ENCODE measurements at places on chromosomes 3 and 15.

GRCh38 chr15:77659350-77660321 is 26.9 kb upstream of the LINGO1 start:
- no peak for DNase-seq

DNA sequence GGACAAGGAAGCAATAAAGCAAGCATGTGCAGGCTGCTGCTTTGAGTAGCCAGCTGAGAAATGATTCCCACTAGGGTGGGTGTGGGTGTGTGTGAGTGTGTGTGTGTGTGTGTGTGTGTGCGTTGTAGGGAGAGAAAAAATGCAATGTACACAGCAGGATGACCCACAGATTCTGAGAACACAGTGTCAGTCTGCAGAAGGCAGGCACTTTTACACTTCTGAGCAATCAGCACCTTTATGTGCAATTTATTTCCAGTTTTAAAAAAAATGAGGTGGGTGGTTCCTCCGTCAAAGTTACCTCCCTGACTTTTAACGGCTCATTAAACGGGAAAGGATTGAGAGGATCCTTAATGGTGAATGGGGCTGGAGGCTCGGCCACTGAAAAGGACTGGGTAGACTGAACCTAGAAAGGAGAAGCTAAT is 38.5 kb upstream of the LIPC start:
- DNase-seq, result no peak

DNA sequence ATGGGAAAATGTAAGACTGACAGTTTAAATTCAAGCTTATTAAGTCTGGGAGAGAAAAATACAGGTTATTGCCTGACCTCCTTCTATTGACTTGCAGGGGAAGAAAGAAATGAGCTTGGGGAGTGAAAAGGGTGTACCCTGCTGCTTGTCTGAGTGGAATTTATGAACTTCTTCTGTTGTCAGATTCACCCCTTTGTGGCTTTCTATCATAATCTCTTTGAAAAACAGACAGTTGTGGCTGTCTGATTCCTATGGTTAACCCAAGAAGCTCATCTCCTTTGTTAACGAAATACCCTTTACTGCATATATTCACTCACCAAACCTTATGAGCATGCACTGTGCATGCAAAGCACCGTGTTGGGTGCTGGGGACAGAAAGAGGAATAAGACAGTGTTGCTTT is 22.5 kb downstream of the GPD1L start:
- no peak for DNase-seq

DNA sequence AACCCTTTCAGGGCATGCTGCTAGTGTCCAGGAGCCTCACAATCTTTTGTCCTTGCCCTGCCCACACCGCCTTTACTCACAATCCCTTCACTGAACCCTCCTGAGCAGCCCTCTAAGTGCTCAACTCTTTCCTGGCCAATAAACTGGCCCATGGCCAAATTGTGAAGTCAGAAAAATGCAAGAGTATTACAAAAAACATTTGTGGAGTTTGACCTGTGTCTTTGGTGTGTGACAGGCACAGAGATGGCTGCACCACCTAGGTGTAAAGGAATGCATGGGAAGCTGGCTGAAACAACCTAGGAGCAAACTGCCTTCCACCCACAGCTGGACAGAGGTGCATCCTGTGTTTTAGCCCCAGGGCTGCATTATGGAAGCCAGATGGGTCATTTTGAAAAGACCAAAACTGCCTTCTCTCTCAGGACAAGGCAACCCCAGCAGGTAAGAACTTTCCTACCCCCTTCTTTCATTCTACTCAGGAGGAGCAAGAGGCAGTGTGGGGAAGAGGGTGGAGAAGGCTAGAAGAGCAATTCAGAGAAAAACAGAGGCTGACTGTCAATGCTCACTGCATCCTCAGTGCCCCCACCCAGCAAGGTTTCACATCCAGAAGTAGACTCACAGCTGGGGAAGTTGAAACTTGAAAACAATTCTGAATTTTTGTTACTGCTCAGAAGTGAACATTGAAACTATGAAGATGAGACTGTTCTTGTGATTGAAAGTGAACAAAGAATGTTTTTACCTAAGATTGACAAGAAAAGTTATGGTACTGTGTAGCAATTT is 78.6 kb downstream of the TRIM42 start:
- no peak for DNase-seq

DNA sequence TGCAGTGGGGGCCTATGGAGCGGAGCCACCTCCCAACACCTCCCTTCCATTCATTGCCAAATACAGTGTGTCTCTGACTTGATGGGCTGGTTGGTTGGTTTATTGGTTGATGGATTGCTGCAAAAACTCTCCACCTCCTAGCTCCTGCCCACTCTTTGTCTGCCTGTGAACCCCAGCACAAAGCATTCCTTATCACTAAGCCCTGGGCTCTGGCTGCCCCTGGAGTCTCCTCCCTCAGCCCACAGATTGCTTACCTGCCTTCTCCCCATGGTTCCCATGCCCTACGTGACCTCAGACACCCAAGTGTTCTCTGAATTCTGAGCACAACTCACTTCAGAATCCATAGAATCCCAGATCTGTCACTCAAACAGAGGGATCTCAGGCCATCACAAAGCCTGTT is 139.1 kb upstream of the TPM1 start:
- no peak for DNase-seq
